ENCODE measurements at places on chromosomes 4 and X.

GRCh38 chrX:130772105-130772775 lies 130.8 kb downstream of the ENOX2 start:
- DNase-seq = no peak

DNA sequence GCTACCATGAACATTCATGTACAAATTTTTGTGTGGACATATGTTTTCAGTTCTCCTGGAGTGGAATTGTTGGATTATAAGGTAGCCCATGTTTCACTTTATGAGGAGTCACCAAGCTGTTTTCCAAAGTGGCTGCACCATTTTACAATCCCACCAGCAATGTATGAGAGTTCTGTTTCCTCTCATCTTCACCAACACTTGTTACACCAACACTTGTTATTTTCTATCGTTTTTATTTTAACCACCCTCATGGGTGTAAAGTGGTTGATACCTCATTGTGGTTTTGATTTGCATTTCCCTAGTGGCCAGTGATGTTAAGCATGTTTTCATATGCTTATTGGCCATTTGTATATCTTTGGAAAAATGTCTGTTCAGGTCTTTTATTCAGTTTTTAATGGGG lies 4.1 kb downstream of the EXOC1 start:
- no peak for DNase-seq

GRCh38 chr4:15213302-15213970 lies 211.2 kb downstream of the CPEB2 start:
- DNase-seq = no peak

GRCh38 chr4:180852738-180853137 lies 1390.5 kb upstream of the TENM3 start:
- DNase-seq = no peak

DNA sequence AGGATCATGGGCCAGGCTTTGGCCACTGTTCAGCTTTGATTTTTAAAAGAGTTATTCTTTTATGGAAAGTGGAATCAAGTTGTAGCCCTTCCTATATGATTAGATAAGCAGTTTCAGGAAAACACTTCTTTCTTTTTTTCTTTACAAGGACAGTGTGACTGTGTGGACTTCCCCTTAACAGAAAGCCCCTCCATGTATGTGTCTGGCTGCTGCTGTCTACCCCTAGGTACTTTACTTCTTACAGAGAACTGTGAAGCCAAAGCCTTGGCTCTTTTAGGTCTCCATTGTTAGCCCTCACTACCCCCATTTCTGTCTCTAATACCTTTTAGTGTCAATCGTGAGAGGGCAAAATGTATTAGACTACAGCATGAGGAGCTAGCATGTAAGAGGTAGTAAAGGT lies 19.1 kb downstream of the VSIG1 start:
- no peak for DNase-seq

- DNase-seq = no peak
Measured at GRCh38 chr4:150145090-150145945, 67.1 kb downstream of the DCLK2 start.

- no peak for DNase-seq
Measured at GRCh38 chr4:109432696-109433095, 919 bp upstream of the SEC24B start.

DNA sequence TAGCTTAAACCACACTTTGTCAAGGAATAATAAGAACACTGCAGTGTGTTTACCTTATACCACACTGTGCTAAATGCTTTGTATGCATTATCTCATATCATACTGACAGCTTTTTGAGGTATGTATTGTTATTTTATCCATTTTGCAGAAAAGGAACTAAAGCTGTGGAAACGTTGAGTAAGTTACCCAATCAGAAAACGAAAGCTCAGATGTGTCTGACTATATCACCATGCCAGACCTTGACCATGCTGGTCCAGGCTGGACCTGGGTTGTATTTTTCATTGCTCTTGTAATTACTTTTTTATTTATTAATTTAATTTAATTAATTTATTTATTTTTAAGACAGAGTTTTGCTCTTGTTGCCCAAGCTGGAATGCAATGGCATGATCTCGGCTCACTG lies 2.1 kb downstream of the HSD17B11 start:
- no peak for DNase-seq

DNA sequence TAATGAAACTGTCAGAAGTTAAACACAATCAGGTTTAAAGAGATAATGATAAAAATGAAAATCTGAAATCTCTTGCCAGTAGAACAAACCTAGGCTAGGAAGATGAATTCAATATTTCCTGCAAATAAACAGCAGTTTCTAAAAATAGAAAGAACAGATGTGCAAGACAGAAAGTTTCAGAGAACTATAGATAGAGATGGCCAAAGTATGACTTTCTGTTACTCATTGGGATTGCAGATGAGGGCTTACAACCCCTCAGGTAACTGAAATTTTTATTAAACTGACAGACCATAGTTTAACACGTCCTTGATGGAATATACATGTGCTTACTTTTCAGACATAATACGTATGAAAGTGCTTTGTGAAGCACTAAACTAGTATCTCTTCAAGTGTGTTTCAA lies 82.3 kb upstream of the PPARGC1A start:
- DNase-seq = no peak

GRCh38 chr4:105150503-105150902 lies 3.8 kb downstream of the TET2 start:
- no peak for DNase-seq

DNA sequence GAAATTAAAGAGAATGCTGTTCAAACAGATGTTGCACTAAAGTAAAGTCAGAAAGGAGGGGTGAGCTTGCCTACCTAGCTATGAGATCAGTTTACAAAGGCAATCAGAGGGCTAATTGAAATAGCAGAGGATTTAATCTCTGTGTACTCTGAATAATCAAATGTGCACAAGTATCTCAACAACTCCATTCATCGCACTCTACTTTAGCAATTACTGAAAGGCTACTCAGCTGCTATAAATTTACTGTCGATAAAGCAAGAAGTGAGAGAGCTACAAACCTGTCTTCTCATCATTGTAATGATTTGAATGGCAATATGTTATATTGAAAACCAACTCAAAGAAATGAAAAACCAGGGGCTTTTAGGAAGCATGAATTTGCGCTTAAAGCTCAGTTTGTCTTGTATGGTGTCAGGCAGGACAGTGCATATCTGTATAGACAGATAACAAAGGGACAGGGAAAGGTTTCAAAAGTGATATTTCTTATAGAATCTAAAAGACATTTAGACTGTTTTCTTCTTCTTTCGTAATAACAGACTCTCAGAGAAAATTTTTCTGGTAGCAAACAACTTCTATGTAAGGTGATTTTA lies 34.8 kb downstream of the GC start:
- no peak for DNase-seq

DNA sequence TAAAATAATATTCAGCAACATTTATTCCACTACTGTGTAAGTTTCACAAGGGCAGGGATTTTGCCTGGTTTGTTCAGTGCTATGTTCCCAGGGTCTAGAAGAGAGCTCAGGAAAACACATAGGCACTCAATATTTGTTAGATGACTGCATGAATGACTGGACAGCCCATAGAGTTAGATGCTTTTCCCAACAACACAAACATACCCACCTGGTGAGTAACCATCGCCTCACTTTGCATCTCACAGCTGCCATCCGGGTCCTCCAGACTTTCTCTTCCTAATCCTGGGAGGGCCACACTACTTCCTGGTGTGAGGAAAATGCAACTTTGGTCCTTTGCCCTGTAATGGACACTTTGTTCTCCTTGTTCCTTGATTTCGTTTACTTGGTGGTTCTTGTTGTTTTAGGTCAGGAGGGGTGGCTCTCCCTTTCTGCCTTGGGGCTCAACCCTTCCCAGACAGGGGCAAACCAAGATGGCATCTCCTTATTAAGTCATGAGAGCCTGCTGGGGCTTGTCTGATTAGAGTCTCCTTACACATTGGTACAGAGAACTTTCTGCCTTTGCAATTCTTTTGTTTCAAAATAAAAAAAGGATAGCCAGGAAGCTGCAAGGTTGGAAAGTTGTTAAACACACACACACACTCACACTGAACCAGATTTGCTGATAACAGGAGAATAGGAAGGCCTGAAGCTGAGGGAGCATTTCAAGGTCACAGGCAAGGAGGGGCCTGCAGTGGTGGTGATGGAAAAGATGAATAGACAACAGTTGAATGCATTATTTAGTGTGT lies 190.6 kb downstream of the MID1IP1 start:
- no peak for DNase-seq

GRCh38 chr4:107500551-107500950 lies 219.5 kb downstream of the PAPSS1 start:
- DNase-seq = no peak

- DNase-seq = no peak
Measured at GRCh38 chrX:117998171-117998570, 118.4 kb downstream of the KLHL13 start.

DNA sequence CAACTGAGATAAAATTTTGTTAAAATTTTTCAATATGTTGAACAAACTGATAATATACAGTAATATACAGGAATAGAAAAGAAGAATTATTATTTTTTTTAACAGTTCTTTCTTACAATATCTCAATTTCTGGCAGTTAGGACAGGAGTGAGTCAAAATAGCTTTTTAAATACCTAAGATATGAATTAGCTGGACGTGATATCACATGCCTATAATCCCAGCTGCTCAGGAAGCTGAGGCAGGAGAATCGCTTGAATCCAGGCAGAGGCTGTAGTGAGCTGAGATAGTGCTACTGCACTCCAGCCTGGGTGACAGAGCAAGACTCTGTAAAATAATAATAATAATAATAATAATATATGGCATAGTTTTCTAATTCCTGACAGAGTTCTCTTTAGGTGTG lies 1039.3 kb downstream of the STPG2 start:
- no peak for DNase-seq

GRCh38 chr4:15706646-15707362 lies 3.9 kb downstream of the BST1 start:
- DNase-seq = no peak

DNA sequence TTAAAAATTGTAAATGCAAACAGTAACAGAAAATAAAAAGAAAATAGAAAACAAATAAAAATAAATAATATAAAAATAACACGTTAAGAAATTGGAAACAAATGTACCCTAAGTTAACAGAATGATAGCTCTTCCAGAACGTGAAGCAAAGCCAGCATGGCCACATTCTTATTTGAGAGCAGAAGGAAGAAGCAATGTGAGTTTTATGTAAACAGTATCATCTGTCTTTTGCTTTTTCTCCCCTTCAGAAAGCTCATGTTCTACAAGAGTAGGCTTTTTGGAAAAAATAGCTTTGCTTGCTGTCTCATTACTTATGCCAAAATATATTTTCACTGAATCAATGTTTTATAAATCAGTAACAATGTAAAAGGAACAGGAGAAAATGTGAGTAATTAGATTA lies 18.7 kb downstream of the NPY2R start:
- DNase-seq = no peak

GRCh38 chr4:36823199-36823967 lies 421.2 kb upstream of the NWD2 start:
- DNase-seq = no peak

DNA sequence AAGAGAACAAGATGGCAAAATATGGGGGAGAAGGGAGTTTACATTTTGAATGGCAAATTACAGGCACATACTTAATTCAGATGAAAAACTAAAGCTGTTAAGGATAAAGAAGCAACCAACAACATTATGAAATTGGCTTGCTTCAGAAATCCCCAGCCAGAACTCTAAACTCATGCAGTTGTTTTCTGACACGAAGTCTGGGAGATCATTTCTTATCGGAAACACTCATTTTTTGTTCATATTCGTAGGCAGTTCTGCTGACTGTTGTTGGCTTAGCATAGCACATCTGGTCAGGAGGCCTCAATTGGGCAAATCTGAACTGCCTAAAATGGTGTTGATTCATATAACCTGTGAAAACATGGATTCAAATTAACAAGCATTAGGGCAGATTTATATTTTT lies 33.0 kb upstream of the ARHGAP6 start:
- no peak for DNase-seq

- DNase-seq = no peak
Measured at GRCh38 chr4:186134257-186134656, 29.8 kb downstream of the FAM149A start.

DNA sequence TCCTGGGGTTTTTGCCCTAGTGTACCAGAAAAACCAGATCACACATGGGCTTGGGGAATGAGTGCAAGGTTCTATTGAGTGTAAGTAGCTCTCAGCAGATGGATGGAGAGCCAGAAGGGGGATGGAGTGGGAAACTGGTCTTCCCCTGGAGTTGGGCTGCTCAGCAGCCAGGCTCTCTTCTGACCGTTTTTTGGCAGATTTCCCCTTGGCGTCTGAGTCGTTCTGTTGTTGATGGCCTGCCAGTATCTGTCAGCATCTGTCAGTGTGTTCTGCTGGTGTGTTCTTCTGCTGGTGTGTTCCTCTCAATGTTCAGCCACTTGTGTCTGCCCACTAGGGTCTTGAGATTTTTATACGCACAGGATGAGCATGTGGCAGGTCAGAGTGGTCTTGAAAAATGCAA lies 633.9 kb upstream of the CPEB2 start:
- no peak for DNase-seq

- no peak for DNase-seq
Measured at GRCh38 chr4:306551-306961, 1.3 kb upstream of the ZNF732 start.

- no peak for DNase-seq
Measured at GRCh38 chrX:96756491-96756890, 71.8 kb downstream of the DIAPH2 start.

DNA sequence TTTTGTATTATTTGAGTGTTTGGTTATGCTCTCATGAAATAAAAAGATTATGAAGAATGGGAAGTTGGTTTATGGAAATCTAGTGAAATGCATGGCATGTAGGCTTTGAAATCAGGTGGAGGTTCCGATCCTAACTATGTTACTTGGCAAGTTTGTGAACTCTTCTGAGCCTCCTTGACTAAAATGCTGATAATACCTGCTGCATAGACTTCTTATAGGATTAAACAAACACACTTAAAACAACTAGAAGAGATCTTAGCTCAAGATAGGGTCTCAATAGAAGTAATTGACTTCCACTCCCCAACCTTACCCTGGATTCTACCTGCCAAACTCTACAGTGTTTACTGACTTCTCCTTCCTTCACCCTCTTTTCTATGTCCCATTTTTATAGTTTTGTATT lies 22.2 kb upstream of the TLR2 start:
- no peak for DNase-seq

DNA sequence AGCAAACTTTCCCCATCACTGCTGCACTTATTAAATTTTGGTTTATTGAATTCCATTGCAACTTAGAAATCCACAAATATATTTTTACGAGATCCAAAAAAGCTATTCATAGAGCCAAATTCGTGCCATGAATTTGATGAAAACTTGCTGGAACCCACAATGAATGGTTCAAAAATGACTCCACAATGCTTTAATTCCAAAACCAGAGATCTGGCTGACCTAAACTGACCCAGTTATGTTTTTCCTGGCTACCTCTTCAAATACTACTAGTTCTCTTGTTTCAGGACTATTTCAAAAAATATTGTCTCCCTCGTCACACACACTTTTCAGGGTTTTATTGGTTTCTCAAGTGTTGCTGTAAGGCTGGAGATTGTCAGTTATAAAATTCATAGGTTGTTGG lies 474.8 kb downstream of the PDGFC start:
- no peak for DNase-seq

- DNase-seq = no peak
Measured at GRCh38 chr4:25223802-25224375, 9.9 kb upstream of the PI4K2B start.

- no peak for DNase-seq
Measured at GRCh38 chr4:141656031-141656430, 19.6 kb downstream of the IL15 start.
